ENCODE measurements at places on chromosomes 13 and 19.
A peak's percentile ranks its signal among the peaks of the same experiment; 100 is the strongest.

DNA sequence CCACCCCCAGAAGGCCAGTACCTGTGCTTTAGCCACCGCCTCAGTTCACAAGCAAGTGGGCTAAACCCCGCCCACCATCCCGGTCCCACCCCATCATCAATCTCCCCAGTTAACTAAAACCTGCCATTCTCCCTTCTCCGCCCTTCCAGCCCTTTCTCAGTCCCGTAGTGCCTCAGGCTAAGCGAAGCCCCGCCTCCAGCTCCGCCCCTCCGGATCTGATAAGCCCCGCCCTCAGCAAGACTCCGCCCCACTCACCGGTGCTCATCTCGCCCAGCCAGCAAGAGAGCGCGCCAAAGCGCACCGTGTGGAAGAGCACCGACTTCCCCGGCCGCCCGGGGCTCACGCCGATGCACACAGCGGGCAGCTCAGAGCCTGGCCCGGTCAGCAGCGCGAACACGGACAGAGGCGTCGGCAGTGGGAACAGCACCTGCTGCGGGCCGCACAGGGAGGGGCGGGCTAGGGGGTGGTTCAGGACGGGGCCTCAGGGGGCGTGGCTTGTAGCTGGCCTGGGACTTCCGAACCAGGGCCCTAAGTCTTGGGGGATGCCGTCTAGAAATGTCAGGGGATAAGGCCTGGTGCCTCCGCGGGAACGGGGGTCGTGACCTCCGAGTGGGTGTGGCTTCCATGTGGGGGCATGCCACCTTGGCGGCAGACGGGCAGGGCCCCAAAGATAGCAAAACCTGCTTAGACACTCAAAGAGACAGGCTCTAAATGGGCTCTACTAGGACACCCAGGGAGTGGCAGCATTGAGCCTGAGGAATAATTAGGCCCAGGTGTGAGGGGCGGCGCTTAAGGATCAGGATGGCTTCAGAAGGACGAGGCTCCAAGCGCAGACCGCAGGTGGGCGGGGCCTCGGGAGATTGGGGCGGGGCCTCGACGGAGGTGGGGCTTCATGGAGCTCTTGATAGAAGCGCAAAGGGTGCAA is 21.4 kb downstream of the MAP4K1 start:
- DNase-seq, result peak; percentile 30

- DNase-seq, result no peak
These were observed 1140.3 kb upstream of the SLC10A2 start for GRCh38 chr13:104206450-104207044.

GRCh38 chr19:8366121-8366581 is 2.2 kb downstream of the ANGPTL4 start:
- no peak for DNase-seq

DNA sequence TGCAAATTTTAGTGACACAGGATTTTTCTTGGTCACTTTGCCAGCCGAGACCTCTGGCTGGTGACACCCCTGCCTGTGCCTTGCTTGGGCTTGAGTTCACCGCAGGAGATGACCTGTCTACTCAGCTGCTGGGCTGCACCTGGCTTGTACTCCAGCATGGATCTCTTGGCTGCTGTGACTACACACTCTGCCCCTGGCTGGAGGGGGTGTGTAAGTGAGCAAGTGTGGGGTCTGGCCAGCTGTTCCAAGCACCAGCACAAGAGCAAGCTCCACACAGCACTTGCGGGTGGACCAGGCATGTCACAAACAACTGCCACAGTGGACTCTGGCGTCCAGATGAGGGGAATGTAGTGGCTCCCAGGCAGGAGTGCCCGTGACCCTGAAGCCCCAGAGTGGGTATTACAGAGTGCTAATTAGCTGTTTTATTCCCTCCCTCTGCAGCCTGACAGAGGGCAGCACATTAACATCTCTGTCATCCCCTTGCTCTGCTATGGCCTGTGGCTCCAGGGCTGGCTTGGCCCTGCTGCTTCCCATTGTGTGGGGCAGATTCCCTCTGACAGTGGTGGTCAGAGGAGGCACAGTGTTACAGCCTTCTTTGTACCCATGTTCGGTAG is 1387.2 kb downstream of the OLFM4 start:
- no peak for DNase-seq

GRCh38 chr19:16912780-16913179 is 24.0 kb downstream of the F2RL3 start:
- no peak for DNase-seq

GRCh38 chr19:14959263-14959662 is 18.0 kb downstream of the OR7C2 start:
- no peak for DNase-seq

GRCh38 chr13:50126993-50127725 is 111.9 kb downstream of the KCNRG start:
- no peak for DNase-seq

GRCh38 chr13:109577191-109577700 is 209.1 kb downstream of the IRS2 start:
- DNase-seq, result no peak

- DNase-seq, result no peak
These were observed 7.0 kb downstream of the PLVAP start for GRCh38 chr19:17370026-17370587.

DNA sequence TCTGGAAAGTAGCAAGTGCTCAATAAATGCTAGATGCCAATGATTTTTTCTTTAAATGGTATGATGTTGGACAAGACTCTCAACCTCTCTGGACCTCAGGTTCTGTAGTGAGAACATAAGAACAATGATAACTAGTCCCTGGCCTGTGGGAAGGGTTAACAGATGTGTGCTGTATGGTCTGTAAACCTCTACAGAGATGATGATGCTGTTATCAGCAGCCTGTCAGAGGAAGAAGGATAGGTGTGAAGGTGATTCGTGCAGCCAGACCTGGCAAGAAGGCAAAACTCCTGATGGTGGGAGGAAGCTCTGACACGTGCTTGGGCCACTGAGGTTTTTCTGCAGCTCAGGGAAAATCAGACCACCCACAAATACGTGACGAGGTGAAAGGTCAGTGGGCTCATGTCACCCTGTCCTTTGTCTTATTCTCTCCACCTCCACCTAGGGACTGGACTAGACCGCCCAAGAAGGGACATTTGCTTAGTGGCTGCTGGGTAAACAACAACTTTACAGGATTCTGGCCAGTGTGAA is 36.7 kb upstream of the UBL3 start:
- no peak for DNase-seq
